ENCODE measurements at places on chromosomes 1 and 21. TPM values are rescaled to one million over a fixed set of nuclear protein-coding genes. Genes with fewer than 3 reads are reported as not detected.

TSPAN1 gene
- not detected for total RNA-seq

OR10J1 gene
- total RNA-seq = not detected

LMX1A gene
- total RNA-seq = not detected

- DNase-seq = no peak
- no peak overlapping the region for H3K4me3 ChIP-seq
- H3K27ac ChIP-seq = no peak overlapping the region
- peaks cover 11% of the 10 kb centered on the region for H3K27me3 ChIP-seq
- H3K36me3 ChIP-seq = no peaks in the 10 kb centered on the region
Measured at GRCh38 chr1:119858126-119858525, 38.2 kb downstream of the ADAM30 start.

- H3K4me3 ChIP-seq = no peak overlapping the region
- H3K27me3 ChIP-seq = peaks cover 12% of the 10 kb centered on the region
- H3K36me3 ChIP-seq = no peaks in the 10 kb centered on the region
- H3K27ac ChIP-seq = no peak overlapping the region
Measured at GRCh38 chr1:162709870-162710269, 77.6 kb downstream of the DDR2 start.

DNA sequence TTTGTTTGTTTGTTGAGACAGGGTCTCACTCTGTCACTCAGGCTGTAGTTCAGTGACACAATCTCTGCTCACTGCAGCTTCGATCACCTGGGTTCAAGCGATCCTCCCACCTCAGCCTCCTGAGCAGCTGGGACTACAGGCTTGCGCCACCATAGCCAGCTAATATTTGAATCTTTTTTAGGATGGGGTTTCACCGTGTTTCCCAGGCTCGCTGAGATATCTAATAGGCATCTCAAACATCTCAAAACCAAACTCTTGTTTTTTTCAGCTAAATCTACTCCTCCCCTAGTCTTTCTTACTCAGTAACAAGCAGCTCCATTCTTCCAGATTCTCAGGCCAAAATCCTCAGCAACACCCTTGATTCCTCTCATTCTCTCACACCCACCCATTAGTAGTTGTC is 22.0 kb upstream of the SRRM1 start:
- H3K27me3 ChIP-seq = peaks cover 38% of the 10 kb centered on the region
- H3K36me3 ChIP-seq = no peaks in the 10 kb centered on the region
- H3K4me3 ChIP-seq = no peak overlapping the region
- no peaks in the 10 kb centered on the region for H3K4me1 ChIP-seq

GRCh38 chr1:77534456-77534855 is 148.0 kb downstream of the ZZZ3 start:
- H3K4me1 ChIP-seq = peaks cover 6% of the 10 kb centered on the region
- no peaks in the 10 kb centered on the region for H3K27me3 ChIP-seq
- H3K27ac ChIP-seq = no peak overlapping the region
- no peak for DNase-seq
- no peaks in the 10 kb centered on the region for H3K36me3 ChIP-seq

Data from natural killer cell treated with Interleukin-12 subunit alpha and Interleukin-12 subunit beta and Interleukin-15 and Interleukin-18, amount 100 ng/mL, for 72 hours (primary cell).